ENCODE measurements at places on chromosomes 3 and 15.

DNA sequence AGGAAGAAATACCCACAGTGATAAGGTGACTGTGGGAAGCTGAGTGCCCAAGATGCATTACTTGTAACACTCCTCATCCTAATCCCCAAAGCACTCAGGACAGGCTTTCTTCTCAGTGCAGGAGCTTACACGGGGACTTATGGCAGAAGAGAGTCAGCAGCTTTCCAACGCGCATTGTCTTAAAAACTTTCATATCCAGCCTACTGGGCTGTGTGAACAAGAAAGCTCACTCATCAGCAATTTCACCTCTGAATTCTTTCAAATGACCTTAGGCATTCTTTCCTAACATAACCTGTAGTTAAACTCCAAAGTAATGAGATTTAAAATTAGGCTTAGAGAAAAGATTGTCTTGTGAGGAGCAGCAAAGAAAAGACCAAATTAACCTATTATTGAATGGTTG lies 132.3 kb downstream of the KCNAB1 start:
- no peak for DNase-seq

DNA sequence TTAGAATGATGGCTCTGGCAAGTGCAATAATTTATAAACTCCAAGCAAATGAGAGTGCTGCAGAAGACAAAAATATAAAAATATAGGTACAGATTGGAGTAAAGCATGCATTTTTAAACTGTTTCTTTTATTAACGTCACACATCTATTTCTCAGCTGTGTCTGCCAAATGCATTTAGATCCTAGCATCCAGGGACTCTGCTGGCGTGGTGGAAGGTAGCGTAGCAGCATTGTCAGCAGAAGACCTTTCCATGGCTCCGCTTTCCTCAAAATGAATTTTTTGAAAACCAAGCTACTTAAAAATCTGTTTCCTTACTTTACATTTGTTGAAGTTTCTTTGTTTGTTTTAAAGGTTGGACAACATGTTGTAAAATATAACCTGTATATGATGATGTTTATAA lies 16.3 kb upstream of the ATP10A start:
- DNase-seq = no peak

DNA sequence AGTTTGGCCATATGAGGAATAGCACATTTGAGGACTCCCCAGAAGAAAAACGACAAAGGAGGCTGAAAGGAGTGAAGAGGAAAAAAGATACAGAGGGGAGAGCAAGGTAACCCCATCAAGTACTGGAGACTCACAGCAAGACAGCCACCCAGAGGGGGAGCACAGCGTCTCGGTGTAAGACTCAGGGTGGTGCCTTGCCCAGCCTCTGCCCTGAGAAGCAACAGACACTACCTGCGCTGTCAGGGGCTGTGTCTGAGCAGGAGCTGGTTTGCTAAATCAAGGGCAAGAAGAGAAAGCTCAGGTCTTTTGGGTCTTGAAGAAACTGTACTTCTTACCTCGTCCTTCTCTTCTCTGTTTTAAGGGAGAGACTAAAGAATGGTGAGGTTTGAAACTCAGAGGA lies 27.9 kb downstream of the FBXO45 start:
- no peak for DNase-seq

DNA sequence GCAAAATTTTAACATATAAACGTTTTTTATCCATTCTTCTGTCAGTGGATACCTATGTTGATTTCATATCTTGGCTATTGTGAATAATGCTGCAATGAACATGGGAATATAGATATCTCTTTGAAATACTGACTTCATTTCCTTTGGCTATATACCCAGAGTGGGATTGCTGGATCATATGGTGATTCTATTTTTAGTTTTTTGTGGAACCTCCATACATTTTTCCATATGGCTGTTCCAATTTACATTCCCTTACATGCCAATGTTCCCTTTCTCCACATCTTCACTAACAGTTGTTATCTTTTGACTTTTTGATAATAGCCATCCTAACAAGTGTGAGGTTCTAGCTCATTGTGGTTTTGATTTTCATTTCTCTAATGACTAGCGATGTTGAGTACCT lies 344.6 kb downstream of the EPHA3 start:
- DNase-seq = no peak

DNA sequence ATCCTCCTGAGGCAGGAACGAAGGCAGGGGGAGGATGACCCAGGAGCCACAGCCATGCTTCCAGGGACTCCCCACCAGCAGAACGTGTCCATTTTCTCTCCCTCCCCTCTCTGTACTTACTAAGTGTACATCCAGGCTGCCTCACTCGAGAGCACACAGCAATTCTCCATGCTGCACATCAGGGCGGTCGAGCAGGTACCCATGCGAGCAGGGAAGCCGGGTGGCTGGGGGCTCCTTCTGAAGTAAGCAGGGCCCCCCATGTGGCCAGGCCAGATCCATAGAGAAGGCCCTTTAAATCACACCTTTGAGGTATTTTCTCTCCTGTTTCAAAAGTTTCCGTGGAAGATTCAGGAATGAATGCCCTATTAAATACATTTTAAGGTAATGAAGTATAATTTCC lies 41.2 kb upstream of the SLC6A11 start:
- no peak for DNase-seq
